ENCODE measurements at places on chromosomes 3 and 15.

- no peak for DNase-seq
These were observed 1308.8 kb downstream of the ROBO2 start for GRCh38 chr3:78348664-78349063.

GRCh38 chr15:55897560-55898336 lies 95.7 kb downstream of the NEDD4 start:
- DNase-seq = no peak

GRCh38 chr3:127070776-127071175 lies 87.9 kb downstream of the PLXNA1 start:
- DNase-seq = no peak

DNA sequence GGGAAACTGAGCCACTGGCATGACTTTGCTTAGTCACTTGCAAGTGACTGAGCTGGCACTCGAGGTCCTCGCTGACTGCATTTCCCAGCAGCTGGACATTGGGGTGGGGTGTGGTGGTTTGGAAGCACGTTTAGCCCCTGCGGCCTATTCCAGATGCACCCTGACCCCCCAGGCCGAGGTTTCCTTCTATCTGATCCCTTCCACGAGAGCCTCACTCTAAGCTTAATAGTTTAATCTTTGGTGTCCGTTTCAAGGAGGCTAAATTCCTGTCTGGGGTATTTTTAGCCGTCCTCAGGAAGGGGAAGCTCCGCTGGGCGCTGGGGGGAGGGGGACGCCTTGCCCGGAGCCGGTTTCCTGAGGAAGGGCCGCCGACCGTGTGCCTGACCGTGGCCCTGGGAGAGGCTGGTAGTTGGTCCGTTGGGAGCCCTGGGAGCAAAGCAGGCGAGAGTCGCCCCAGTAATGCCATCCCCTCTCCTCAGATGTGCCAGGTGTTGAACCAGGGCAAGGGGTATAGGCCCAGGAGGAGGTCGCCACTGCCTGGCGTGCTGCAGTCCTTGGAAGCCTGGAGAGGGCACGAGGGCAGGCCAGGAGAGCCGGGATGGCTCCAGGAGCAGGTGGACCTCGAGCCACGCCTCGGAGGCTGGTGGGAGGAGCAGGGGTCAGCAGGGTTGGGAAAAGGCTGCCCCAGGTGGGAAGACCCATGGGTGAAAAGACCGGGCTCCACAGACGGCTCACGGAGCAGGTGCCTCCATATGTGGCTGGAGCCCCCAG lies 37.2 kb downstream of the IDH2 start:
- no peak for DNase-seq

- DNase-seq = no peak
These were observed 12.8 kb downstream of the VGLL3 start for GRCh38 chr3:86978111-86978551.

- no peak for DNase-seq
These were observed 53.7 kb downstream of the CCDC54 start for GRCh38 chr3:107430996-107431245.

- no peak for DNase-seq
These were observed 151.0 kb downstream of the TJP1 start for GRCh38 chr15:29670998-29671981.

DNA sequence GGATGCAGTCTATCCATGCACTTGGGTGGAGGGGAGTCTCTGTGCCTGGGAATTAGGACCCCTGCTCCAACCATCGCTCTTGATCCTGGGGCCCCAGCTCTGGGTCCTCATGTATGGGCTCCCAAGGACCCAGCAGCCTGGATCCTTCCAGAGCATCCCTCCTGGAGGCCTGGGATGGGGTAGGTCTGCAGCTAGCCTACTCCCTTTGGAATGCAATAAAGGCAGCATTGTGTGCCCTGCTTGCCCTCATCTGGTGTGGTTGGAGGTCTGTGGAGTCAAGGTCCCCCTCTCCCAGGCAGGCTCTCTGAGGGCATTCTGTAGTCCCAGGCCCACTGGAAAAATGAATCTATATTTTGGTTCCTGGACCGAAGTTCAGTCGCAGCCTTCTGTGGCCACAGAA lies 15.0 kb upstream of the SLC28A1 start:
- DNase-seq = no peak

- DNase-seq = no peak
These were observed 32.2 kb downstream of the GRIP2 start for GRCh38 chr3:14507757-14508504.

GRCh38 chr15:70583006-70583405 lies 180.4 kb downstream of the UACA start:
- no peak for DNase-seq

DNA sequence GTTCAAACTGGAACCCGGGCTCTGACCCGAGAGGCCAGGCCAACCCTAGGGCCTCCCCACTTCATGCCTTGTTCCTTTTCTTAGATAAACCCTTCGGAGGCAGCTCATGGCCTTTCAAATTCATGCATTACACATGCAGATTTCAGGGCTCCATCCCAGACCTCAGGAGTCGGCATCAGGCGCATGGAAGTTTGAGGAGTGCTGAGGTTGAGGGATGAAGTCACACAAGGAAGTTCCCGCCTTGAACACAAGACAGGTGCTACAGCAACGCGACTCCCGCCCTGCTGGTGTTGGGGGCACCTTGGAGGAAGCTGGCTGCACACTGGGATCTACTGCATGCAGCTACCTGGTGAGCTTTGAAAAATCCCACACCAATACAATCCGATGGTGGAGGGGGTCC lies 245.2 kb upstream of the LYSMD4 start:
- no peak for DNase-seq

DNA sequence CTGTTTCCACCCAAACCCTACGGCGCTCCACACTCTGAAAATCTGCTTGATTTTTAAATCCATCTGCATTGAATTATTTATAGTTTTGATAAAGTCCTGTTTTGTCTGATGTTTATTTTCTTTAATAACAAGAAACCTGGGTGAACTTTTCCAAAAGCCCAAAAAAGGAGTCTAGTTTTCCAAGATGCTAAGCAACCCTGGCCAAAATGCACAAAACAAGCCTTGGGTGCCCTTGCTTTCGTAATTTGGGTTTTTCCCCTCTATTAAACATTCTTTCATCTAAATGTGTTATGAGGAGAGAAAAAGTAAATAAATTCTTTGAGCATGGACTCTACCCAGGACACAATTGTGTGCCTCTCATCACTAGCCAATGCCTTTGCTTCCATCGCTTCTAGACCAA lies 468.9 kb downstream of the MCTP2 start:
- no peak for DNase-seq

GRCh38 chr15:22948056-22948455 lies 32.1 kb downstream of the CYFIP1 start:
- no peak for DNase-seq

- no peak for DNase-seq
These were observed 42.6 kb downstream of the FAM3D start for GRCh38 chr3:58623961-58624360.

DNA sequence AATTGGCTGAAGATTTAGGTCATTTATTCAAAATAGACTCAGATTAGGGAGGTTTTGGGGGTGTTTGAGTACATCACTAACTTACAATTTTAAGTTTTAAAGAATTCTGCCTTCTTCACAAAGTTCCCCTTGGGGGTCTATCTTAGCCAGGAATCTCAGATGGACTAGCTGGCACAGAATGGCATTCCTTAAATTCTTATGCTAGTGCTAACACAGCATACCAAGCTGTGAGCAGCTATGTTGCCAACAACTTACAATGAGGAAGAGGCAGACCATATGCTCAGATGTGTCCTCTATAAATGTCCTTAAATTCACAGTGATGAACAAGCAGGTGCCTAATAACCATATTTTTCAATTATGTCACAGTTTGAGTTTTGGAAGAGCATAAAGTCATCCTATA lies 60.9 kb upstream of the NPHP3 start:
- DNase-seq = no peak

GRCh38 chr15:74619916-74620635 lies 4.4 kb downstream of the CLK3 start:
- no peak for DNase-seq

DNA sequence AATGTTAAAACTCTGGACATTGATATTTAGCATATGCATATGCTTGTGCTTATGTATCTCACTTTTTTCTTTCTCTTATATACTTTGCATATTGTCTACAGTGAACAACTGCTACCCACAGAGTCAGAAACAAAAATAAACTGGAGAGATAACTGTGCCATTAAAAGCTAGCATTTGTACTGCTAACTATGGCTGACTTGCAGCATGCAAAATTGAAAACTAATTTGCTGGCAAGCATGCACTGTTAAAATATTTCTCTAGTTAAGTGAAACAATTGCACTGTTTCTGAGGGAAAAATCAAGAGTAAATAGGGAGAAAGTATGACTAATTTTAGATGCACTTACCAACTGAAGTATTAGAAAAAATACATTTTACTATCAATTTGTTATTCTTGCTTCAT lies 177.8 kb downstream of the CBLB start:
- DNase-seq = no peak

DNA sequence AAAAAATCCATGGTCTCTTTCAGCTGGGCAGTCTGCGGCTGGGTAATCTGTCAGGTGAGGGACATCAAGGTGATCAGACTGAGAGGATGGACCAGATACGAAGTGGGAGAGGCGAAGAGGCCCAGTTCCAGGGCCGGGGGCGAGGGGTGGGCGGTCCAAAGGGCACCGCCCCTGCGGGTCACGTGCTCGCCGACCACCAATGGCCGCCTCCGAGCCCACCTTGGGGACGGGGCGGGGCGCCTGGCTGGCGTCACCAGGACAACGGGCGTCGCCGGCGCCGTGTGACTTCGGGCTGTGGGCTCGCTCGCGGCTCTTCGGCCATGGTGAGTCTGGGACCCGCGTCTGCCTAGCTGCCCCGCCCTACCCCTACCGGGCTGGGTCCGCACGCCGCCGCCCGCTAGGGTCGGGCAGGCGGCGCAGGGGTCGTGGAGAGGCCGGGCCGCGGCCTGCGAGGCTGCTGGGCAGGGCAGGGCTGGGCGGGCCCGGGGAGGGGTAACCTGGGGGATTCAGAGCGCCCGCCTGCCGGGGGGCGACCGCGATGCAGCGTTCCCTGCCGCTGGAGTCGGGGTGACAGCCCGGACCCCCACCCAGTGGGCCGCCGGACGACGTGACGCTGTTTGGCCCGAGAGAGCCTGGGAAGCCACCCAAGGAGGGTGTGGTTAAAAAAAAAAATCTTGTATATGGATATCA lies at the start of gene FBXL2:
Gene FBXL2 (plus strand): TSS at position 250 of the 690 bp plus-strand sequence. CDS start 71 bp downstream, at position 321.
- no peak for DNase-seq

GRCh38 chr15:93706495-93707292 lies 524.7 kb upstream of the MCTP2 start:
- DNase-seq = no peak

- DNase-seq = no peak
These were observed 293.3 kb upstream of the THBS1 start for GRCh38 chr15:39287322-39288195.

- no peak for DNase-seq
These were observed 176.5 kb upstream of the LYSMD4 start for GRCh38 chr15:99909592-99910295.

DNA sequence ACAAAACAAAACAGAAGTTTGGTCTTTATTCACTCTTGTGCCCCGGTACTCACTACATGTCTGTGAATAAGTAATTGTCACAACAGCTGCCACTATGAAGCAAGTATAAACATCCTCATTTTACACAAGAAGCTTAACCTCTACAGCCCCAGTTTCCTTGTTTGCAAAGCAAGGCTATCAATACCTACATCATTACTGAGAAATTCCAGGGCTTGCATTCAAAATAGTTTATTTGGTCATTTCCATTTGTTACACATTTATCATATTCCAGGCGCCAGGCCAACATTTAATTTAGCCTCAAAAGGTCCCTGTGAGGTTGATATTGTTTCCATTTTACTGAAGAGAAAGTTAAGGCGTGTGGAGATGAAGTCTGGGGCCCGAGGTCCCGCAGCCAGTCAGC lies 161.4 kb upstream of the LRTM1 start:
- no peak for DNase-seq

DNA sequence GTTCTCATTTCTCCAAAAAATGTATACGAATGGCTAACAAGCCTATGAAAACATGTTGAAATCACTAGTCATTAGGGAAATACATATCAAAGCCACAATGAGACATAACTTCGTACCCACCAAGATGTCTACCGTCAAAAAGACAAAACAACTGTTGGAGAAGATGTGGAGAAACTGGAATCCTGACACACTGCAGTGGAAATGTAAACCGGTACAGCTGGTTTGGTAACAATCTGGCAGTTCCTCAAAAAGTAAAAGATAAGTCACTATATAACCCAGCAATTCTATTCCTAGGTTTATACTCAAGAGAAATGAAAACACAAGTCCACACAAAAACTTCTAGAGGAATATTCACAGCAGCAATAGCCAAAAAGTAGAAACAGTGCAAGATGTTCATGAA lies 7.0 kb downstream of the SCAPER start:
- DNase-seq = no peak

DNA sequence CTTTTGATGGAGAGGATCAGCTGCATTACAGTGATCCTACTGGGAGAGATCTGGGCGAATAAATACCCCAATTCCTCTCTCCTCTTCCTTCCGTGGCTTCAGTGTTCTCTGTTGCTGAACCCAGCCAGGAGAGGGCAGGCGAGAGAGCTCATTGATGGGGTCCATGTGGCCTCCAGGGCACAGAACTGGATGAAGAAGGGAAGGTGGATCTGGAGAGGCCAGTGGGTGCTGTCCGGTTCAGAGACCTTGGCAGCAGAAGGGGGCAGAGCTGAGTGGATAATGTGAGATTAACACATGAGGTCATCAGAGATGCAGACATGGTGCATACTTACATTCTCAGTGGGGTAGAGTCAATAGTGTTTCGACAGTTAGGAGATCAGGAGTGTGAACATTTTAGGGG lies 193.6 kb downstream of the CLSTN2 start:
- no peak for DNase-seq

- DNase-seq = no peak
These were observed 5.3 kb downstream of the ATP1B3 start for GRCh38 chr3:141881702-141882101.
